Stimulated activated naive B cell treated with anti-CD40 and anti-IgM and Interleukin-4, amounts not matched to agents 10 μg/mL and 1 μg/mL and 100 μg/mL, for 72 hours (primary cell): ENCODE measurements at places on chromosomes 16 and 17.

- DNase-seq = no peak
- H3K27me3 ChIP-seq = peaks cover 15% of the 10 kb centered on the region
- peak overlapping the region; percentile 80 for H3K4me3 ChIP-seq
- H3K4me1 ChIP-seq = peaks cover 41% of the 10 kb centered on the region
- peaks cover 10% of the 10 kb centered on the region for H3K36me3 ChIP-seq
- peak overlapping the region; percentile 83 for H3K27ac ChIP-seq
Observed at GRCh38 chr17:75032720-75033280, 14.0 kb downstream of the ATP5PD start.

GRCh38 chr16:2088759-2089358 is 41.1 kb downstream of the TSC2 start:
- no peak overlapping the region for H3K4me3 ChIP-seq
- H3K27ac ChIP-seq = no peak overlapping the region
- H3K27me3 ChIP-seq = no peaks in the 10 kb centered on the region
- peaks cover 38% of the 10 kb centered on the region for H3K36me3 ChIP-seq
- H3K4me1 ChIP-seq = peaks cover 9% of the 10 kb centered on the region

- H3K4me1 ChIP-seq = peaks cover 40% of the 10 kb centered on the region
- H3K36me3 ChIP-seq = peaks cover 76% of the 10 kb centered on the region
- DNase-seq = no peak
- no peak overlapping the region for H3K4me3 ChIP-seq
Observed at GRCh38 chr16:10971560-10971961, 27.2 kb downstream of the CLEC16A start.

DNA sequence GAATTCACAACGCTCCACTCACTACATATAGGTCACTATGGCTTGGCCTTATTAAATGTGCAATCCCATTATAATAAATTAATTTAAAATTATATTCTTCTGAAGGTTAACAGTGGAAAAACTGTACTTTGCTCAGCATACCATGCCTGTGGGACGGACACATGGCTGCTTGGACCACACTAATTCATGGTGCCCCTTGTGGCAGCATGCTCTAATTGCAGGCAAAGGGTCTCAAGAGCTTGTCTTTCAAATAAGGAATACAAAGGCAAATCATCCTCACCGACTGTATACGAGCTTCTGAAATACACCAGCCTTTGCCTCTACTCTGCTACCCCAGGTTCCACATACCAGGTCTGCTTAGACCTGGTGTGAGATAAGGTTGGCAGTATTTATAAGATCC is 11.7 kb downstream of the SMPD3 start:
- H3K27ac ChIP-seq = no peak overlapping the region
- H3K4me3 ChIP-seq = no peak overlapping the region

DNA sequence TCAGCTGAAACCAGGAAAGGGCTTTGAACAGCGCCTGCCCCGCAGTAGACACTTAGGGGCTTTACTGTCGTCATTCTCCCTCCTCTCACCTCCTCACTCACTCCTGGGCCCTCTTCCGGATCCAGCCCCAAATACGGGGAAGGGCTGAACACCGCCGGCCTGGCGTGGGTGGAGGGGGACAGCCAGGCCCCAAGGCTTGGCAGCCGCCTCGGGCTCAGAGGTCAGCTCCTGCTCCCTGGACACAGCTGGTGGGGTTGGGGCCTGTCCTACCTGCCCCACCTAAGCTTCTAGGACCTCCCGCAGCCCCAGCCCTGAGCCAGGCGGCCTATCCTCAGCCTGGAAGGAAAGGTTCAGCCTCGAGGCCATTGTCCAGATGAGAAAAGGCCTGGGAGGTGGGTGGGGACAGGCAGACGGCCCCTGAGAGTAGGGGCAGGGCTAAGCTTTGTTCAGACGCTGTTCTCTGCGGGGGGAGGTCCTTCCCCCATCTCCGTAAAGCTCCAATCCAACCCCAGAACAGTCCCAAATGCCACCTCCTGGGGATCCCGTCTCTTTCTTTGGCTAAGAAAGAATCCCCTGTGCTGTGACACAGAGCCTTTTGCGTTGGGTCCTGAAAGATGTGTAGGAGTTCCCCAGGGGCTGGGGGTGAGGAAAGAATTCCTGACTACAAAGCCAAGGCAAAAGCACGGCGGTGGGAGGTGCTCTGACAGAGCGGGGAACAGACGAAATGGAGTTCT is 881 bp upstream of the LLGL1 start:
- DNase-seq = no peak
- peaks cover 3% of the 10 kb centered on the region for H3K36me3 ChIP-seq
- H3K4me1 ChIP-seq = peaks cover 23% of the 10 kb centered on the region
- peak overlapping the region; percentile 79 for H3K27ac ChIP-seq
- no peaks in the 10 kb centered on the region for H3K27me3 ChIP-seq

DNA sequence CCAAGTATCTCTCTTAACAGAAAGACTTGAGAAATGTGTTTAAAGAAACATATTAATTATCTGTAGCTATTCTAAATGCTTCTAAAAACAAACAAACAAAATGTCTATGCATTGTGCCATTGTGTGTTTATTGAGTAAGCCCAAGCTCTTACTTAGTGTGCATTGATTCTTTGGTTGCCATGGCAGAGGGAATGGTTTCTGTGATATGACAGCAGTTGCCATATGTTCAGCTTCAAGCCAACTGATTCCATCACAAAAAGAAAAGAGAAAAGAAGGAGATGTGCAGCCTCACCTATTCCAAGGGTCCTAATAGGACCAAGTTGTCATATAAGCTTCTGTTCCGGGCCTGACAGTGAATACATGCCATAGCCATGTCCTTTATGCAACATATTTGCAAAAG is 457.5 kb downstream of the TOX3 start:
- no peaks in the 10 kb centered on the region for H3K36me3 ChIP-seq
- H3K4me3 ChIP-seq = no peak overlapping the region
- H3K27me3 ChIP-seq = no peaks in the 10 kb centered on the region
- DNase-seq = no peak
- H3K4me1 ChIP-seq = no peaks in the 10 kb centered on the region

DNA sequence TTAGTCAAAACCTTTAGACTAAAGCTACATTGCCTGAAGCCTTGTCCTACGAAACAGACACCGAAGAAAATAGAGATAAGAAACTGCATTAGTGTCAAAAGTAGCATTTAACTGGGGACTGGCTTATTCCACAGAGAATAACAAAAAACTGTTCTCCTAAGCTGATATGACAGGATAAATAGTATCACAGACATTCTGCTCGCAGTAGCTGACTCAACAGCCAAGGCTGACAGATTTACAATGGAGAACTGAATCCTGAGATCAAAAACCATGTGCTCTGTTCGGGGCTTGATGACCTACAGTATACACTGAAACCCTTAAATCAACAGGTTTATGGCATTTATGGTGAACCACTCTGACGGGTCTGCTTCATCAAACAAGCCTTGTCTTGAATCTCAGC is 25.5 kb downstream of the ADAMTS18 start:
- peaks cover 31% of the 10 kb centered on the region for H3K27me3 ChIP-seq
- no peak overlapping the region for H3K27ac ChIP-seq
- H3K36me3 ChIP-seq = no peaks in the 10 kb centered on the region
- no peaks in the 10 kb centered on the region for H3K4me1 ChIP-seq
- no peak for DNase-seq

- peaks cover 24% of the 10 kb centered on the region for H3K27me3 ChIP-seq
- no peaks in the 10 kb centered on the region for H3K36me3 ChIP-seq
- peaks cover 9% of the 10 kb centered on the region for H3K4me1 ChIP-seq
- no peak overlapping the region for H3K4me3 ChIP-seq
Observed at GRCh38 chr16:8568231-8568617, 22.1 kb downstream of the TMEM114 start.

DNA sequence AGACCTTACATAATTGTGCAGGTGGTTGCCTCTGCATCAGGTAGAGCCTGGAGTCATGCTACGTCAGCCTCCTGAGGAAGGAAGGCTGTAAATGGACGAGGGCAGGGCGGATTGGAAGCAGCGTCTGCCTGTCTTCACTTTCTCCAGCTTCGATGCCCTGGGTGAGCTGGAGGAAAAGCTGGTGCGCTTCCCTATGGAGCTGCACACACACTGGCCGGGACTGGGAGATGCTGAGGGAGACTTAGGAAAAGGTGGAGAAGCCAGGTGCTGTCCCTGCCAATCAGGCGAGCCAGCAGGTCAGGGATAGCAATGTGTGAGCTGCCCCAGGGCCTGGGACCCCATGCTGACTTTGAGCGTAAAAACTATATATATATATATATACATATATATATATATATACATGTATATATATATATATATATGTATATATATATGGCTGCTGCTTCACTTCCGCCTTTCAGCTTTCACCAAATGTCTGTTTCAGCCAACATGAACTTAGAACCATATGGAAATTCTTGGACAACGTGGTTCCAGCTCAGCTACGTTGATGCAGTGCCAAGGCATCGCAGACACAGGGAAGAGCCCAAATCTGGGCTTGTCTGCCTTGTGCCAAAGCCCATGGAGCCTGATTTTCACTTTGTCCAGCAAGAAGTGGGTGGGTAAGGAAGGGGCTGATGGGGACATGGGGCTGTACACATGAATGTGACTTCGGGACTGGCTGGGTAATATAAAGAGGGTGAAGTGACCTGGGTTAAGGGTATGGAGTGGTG is 71.5 kb upstream of the NKD1 start:
- no peaks in the 10 kb centered on the region for H3K36me3 ChIP-seq
- H3K27ac ChIP-seq = no peak overlapping the region
- H3K4me1 ChIP-seq = no peaks in the 10 kb centered on the region
- no peak for DNase-seq

DNA sequence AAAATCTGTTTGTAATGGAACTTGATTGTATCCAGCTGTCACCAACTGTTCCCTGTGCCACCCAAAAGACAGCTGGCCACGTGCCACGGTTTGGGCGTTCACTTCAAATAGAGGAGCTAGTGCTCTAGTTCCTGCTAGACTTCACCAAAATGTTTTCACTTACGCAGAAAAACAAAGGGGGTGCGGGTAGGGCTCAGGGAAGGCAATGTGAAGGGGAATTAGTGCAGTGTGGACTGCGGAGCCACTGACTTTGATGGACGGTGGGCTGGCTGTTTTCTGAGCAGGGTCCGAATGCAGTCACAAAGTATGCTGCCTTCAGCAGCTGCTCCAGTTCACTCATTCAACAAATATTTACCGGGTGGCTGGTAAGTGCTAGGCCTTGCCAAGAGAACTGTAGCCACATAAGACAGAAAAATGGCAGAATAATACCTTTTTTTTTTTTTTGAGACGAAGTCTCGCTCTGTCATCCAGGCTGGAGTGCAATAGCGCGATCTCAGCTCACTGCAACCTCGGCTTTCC is 7.6 kb upstream of the CYTH1 start:
- no peak overlapping the region for H3K27ac ChIP-seq
- DNase-seq = no peak
- H3K4me1 ChIP-seq = peaks cover 23% of the 10 kb centered on the region
- no peaks in the 10 kb centered on the region for H3K27me3 ChIP-seq
- H3K36me3 ChIP-seq = peaks cover 36% of the 10 kb centered on the region

- peaks cover 47% of the 10 kb centered on the region for H3K36me3 ChIP-seq
- DNase-seq = no peak
- no peaks in the 10 kb centered on the region for H3K27me3 ChIP-seq
- H3K4me1 ChIP-seq = peaks cover 30% of the 10 kb centered on the region
- peak overlapping the region; percentile 36 for H3K4me3 ChIP-seq
- peak overlapping the region; percentile 91 for H3K27ac ChIP-seq
Observed at GRCh38 chr17:80845069-80845862, 146.4 kb upstream of the CHMP6 start.

GRCh38 chr16:80027007-80027965 is 426.7 kb upstream of the MAF start:
- no peaks in the 10 kb centered on the region for H3K36me3 ChIP-seq
- no peak for DNase-seq
- no peak overlapping the region for H3K4me3 ChIP-seq

DNA sequence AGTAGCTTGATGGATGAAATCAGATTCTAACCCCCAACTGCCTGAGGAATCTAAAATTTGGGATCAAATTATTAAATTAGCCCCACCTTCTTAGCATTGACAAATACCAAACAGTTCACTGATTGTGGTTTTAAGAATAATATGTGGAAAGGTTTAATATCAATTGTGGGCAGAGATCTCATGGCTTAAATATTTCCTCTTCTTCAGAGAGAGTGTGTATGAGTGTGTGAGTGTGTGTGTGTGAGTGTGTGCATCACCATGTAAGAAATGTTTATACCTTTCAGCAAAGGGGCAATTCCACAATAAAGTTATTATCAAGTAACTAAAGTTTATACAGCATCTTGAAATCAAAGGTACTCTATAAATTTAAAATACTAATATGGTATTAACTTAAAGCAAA is 3.2 kb downstream of the SMURF2 start:
- no peak overlapping the region for H3K27ac ChIP-seq
- no peak for DNase-seq
- H3K36me3 ChIP-seq = peaks cover 3% of the 10 kb centered on the region
- peaks cover 18% of the 10 kb centered on the region for H3K4me1 ChIP-seq
- H3K4me3 ChIP-seq = no peak overlapping the region

DNA sequence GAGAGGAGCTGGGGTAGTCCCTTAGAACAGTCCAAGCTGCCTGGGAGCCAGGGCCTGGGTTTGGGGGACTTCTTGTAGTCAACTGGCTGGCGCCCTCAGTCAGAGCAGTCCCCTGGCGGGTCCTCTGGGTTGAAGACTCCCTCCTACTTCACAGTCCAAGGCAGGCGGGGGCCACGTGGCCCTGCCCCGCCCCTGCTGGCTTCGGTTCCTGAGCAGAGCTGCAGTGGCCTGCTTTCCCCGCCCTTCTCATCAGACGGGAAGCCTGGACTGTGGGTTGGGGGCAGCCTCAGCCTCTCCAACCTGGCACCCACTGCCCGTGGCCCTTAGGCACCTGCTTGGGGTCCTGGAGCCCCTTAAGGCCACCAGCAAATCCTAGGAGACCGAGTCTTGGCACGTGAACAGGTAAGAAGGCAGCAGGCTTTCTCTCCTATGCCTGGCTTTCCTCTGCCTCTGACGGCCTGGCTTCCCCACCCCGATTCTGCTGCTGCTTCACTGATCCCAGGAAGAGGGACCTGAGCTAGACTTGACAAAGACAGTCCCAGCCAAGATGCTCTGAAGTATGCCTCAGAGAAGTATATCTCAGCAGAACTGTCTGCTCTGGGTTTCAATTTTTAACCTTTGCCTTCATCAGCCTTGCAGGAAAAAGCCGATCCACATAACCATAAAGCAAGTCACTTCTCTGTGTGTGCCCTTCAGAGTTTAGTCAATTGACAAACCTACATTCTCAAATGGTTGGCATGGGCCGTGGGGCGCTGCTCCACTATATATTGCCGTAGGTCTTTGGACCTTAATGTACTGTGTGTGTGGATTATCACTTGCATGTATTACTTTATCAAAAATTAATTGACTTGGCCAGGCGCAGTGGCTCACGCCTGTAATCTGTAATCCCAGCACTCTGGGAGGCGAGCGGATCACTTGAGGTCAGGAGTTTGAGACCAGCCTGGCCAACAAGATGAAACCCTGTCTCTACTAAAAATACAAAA is 56.3 kb downstream of the SF3B3 start:
- no peak overlapping the region for H3K27ac ChIP-seq
- peaks cover 3% of the 10 kb centered on the region for H3K4me1 ChIP-seq
- peaks cover 4% of the 10 kb centered on the region for H3K27me3 ChIP-seq
- DNase-seq = no peak
- H3K4me3 ChIP-seq = no peak overlapping the region
- peaks cover 9% of the 10 kb centered on the region for H3K36me3 ChIP-seq

GRCh38 chr16:66519482-66520373 is 30.2 kb downstream of the TK2 start:
- H3K27ac ChIP-seq = no peak overlapping the region
- H3K36me3 ChIP-seq = no peaks in the 10 kb centered on the region
- H3K4me3 ChIP-seq = no peak overlapping the region
